ENCODE measurements at places on chromosomes 3 and 15. TPM values are rescaled to one million over a fixed set of nuclear protein-coding genes. Genes with fewer than 3 reads are reported as not detected.
A peak's percentile ranks its signal among the peaks of the same experiment; 100 is the strongest.

DNA sequence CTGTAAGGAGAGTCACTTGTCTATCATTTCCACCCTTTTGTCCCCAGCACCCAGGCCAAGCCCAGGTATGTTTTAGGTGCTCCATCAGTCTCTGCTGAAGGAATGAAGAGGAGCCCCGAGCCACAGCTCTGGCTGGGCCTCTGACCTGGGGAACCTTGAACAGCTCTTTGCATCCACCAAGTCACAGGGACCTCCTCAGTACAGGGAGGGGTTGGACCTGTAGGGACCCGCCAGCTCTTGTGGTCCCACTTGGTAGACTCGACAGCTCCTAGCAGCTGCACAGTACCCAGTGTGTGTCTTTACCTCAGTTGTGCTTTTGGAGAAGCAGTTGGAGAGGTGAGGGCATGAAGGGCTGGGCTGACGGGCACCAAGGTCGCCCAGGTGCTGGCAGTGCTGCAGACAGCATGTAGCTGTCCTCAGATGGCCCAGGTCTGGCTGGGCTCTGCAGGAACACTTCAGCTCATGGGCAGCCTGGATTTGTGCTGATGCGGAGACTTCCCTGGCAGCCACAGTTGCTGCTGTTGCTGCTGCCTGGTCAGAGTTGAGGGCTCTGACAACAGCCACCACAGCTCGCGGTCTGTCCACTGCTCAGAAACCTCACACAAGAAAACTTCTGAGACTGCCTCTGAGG is 123.6 kb downstream of the CACNA1D start:
- DNase-seq, result no peak
- H3K27ac ChIP-seq, result no peak overlapping the region
- H3K4me1 ChIP-seq, result no peaks in the 10 kb centered on the region
- H3K4me3 ChIP-seq, result no peak overlapping the region

DNA sequence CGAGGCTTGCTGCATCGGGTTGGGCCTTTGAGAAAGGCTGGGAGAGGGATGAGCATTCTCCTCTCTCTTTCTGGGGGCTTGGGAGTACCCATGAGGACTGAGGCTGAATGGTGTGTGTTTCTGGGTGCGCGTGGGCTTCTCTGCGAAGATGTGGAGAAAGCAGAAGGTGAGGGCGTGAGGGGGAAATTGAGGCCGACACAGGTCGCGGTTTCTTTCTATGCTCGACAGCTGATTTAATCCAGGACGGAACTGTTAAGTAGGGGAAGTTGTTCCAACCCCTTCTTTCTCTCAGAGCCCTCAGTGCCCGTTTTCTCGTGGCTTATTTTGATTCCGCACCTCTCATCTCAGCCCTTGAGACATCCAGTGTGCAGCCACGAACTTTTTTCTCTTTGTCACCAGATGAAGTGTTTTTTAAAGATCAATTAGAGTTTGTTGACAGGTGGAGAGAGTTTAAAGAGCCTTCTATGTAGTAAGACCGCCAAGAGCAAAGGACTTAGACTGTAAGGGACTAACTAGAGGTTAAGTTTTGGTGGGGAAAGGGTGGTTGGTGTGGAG is 711 bp downstream of the STARD9 start:
- peak overlapping the region; percentile 89 for H3K4me3 ChIP-seq
- no peaks in the 10 kb centered on the region for H3K27me3 ChIP-seq
- H3K4me1 ChIP-seq, result peaks cover 18% of the 10 kb centered on the region
- no peak for DNase-seq

DNA sequence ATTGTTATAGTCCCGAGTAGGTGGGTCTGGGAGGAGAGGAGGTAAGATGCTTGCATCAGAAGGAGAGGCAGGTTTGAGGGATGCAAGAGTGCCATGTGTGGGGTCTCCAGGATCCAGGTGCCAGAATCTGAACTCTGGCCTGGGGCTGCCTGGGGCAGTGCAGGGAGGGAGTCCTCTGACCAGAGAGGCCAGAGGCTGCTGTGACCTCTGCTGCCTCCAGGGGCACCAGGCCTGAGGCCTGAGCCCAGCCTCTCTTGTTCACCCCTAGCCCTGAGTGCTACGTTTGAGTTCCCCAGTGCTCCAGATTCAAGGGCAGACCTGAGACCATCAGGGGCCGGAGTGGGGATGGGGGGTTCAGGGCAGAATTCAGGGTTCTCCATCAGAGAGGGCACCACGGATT is 7.4 kb downstream of the SLC38A3 start:
- DNase-seq, result no peak
- H3K4me1 ChIP-seq, result no peaks in the 10 kb centered on the region
- H3K36me3 ChIP-seq, result no peaks in the 10 kb centered on the region
- no peak overlapping the region for H3K4me3 ChIP-seq
- H3K27me3 ChIP-seq, result no peaks in the 10 kb centered on the region

GRCh38 chr3:102529452-102529851 is 94.6 kb downstream of the ZPLD1 start:
- peak overlapping the region; percentile 95 for H3K27ac ChIP-seq
- H3K27me3 ChIP-seq, result no peaks in the 10 kb centered on the region
- H3K4me3 ChIP-seq, result no peak overlapping the region
- DNase-seq, result peak; percentile 77

DAZL gene
- total RNA-seq, result 0.04 TPM

CRABP1 gene
- not detected for total RNA-seq

DNA sequence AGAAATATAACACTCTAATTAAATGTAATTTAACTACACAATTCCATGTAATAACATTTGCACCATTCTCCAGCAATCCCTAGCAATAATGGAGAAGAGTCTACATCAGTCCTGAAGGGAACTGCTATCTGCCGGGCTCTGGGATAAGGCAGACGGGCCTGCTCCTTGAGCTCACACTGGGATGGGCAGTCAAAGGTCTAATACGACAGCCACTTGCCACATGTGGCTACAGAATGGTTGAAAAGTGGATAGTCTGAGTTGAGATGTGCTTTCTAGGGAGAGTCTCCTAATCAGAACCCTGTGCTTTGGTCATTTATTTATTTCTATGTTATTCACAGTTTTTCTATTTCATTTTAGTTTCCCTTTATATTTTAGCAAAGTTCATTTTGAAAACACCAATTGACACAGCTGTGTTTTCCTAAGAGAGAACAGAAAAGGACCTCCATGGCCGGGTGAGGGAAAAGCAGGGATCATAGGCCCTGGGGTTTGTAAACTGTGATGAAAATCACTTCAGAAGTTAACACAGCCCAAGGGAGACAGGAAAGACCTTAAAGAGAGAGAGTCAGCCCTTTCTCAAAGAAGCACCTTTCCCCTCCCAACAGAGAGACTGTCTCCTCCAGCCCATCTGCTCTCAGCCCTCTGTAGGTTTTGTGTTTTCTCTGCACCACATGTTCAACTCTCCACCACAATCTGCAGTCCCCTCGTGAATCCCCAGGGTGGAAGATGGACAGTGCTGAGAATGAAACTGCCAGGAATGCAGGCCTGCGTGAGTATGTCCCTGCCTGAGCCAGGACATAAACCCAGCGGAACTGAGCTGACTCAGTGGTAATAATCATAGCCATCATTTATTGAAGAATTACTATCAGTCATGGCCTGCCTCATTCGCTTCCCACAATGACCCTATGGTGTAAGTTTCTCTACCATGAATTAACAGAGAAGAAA is 11.6 kb downstream of the FSIP1 start:
- H3K4me3 ChIP-seq, result no peak overlapping the region
- DNase-seq, result no peak
- H3K36me3 ChIP-seq, result no peaks in the 10 kb centered on the region
- no peaks in the 10 kb centered on the region for H3K4me1 ChIP-seq
- H3K27ac ChIP-seq, result no peak overlapping the region

DNA sequence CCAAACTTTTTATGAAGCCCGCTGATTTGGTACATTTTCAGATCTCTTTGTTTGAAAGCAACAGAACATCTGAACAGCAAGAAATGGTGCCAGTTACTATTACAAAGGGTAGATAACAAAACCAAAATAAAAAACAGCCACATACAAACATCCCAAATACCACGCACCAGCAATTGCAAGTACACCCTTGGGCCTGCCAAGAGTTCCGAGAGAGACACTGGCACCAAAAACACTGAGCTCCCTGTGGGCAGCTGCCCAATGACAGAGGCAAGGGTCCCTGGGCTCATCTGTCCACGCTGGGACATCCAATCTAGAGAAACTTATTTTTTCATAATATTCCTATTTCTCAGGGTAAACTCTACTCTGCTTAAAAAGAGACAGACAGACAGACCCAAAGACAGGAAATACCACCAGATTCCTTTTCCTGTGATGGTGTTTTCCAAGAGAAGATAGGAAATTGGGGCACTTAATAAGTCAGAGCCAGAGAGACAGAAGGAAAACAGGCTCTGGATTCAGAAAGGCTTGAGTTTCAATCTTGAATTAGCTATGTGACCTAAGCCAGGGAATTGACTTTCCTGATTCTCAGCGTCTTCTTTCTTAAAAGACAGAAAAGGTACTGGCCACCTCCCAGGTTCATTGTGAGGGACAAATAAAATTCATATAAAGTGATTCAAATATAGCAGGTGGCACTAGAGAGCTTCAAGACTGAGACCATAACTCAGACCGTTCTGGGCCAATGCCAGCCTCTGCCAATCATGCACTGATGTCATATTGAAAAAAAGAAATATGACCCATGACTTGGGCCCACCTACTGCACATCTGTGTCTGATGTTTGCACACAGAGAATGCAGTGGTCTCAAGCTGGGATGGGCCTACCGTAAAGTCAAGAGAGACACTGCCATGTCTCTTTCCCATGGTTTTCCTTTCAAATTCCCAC is 61.3 kb downstream of the FOXP1 start:
- peak; percentile 33 for DNase-seq
- no peaks in the 10 kb centered on the region for H3K36me3 ChIP-seq
- no peaks in the 10 kb centered on the region for H3K4me1 ChIP-seq

DNA sequence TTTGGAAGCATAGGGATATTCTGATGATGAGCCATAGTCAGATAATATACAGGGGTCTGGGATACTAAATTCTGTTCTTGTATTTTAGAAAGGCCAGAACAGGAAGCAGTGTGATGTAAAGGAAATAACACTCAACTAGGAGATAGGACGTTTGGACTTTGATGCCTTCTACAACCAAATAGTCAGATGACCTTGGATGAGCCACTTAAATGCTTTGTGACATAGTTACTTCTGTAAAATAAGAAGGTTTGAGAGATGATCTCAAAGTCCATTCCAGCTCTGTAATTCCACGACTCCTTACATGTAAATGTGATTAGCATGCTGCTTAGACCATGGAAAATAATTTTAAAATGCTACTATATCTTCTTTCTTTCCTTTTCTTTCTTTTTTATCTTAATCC is 29.5 kb upstream of the CCDC54 start:
- H3K27ac ChIP-seq, result no peak overlapping the region
- H3K4me1 ChIP-seq, result no peaks in the 10 kb centered on the region
- no peaks in the 10 kb centered on the region for H3K27me3 ChIP-seq
- no peaks in the 10 kb centered on the region for H3K36me3 ChIP-seq

- H3K36me3 ChIP-seq, result no peaks in the 10 kb centered on the region
- H3K4me3 ChIP-seq, result no peak overlapping the region
- DNase-seq, result no peak
- no peaks in the 10 kb centered on the region for H3K27me3 ChIP-seq
- no peak overlapping the region for H3K27ac ChIP-seq
Measured at GRCh38 chr3:145070795-145071194, 1090.2 kb downstream of the PLOD2 start.

GRCh38 chr3:53238886-53239285 is 16.9 kb downstream of the TKT start:
- peaks cover 33% of the 10 kb centered on the region for H3K4me1 ChIP-seq
- H3K27me3 ChIP-seq, result no peaks in the 10 kb centered on the region
- H3K27ac ChIP-seq, result peak overlapping the region; percentile 91
- DNase-seq, result no peak
- H3K4me3 ChIP-seq, result no peak overlapping the region

DNA sequence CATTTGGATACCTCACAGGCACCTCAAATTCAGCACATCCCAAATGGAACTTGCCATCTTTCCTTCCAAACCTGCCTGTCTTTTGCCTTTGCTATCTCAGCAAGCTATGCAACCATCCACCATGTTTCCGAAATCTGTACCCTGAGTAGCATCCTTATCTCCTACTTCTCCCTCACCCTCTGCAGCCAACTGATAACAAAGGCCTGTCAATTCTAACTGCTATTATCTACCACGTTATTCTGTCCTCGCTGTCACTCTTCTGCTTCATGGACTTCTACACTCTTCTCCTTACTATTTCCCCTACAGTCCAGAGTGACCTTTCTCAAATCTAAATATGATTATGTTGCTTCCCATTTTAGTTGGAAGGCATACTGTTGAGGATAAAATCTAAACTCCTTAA is 25.5 kb upstream of the TAFA4 start:
- H3K4me1 ChIP-seq, result no peaks in the 10 kb centered on the region
- no peak for DNase-seq
- no peak overlapping the region for H3K27ac ChIP-seq
- peaks cover 30% of the 10 kb centered on the region for H3K27me3 ChIP-seq

- DNase-seq, result peak; percentile 19
- H3K27me3 ChIP-seq, result no peaks in the 10 kb centered on the region
- no peaks in the 10 kb centered on the region for H3K36me3 ChIP-seq
- H3K27ac ChIP-seq, result no peak overlapping the region
Measured at GRCh38 chr3:141686466-141687291, 51.4 kb upstream of the RNF7 start.

DNA sequence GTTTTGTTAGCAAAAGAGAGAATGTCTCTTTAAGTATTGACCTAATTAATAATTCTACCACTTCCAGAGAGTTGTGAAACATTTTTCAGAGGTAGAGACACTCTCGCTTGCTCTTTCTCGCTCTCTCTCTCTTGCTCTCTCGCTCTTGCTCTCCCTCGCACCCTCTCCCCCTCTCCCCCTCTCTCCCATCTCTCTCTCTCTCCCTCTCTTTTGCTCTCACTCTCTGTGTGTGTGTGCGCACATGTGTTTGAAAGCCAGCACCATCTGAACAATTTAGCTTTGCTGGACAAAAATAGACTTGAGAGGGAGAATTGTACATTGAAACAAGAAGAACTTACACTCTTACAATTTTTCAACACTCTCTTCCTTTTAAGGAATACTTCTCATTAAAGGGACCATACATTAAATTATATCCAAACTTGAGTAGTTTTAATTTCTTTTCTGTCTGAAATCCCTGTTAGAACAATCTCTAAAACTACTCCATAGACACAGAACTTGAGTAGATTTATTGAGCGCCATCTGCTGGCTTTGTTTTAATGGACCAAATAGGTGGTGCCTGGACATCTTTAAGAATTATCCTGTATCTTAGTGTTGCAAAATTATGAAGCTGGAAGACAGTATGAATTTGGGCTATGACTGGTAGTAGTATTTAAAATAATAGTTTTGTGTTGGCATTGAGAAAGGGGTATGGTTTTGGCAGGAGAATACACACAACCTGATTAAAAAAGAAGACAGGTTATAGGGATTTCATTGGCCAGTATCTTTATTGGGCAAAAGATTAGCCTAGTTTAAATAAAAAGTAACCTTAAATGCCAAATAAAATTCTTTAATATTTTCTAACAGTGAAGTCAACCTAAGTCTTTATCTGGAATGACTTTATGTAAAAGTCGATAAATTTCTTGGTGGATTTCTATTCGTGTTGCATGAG is 124.6 kb downstream of the AKAP13 start:
- H3K36me3 ChIP-seq, result no peaks in the 10 kb centered on the region
- peak; percentile 73 for DNase-seq
- H3K27ac ChIP-seq, result no peak overlapping the region
- peaks cover 9% of the 10 kb centered on the region for H3K4me1 ChIP-seq
